Thoracic aorta (tissue), 2 donors: ENCODE measurements at places on chromosomes 2 and 18. TPM values are rescaled to one million over a fixed set of nuclear protein-coding genes. Genes with fewer than 3 reads are reported as not detected.

DNA sequence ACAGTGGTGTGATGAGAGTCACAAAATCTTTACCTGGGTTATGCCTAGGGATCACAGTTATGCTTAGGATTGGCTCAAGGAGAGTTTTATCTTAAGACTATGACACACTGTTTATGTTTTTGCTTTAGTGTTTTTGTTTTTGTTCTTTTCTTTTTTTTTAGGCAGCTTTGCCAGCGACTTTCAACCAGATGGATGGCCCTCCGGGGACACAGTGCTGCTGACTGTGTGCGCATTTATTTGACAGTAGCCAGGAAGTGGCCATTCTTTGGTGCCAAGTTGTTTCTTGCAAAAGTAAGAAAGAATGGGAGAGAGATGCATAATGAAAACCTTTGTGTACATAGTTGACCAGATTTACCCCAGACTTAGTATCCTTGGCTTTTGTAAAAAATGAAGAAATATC is 15.1 kb upstream of the DYNC2LI1 start:
- no peak for DNase-seq

- DNase-seq: no peak
These were observed 127.9 kb upstream of the LGALSL start for GRCh38 chr2:64325852-64326577.

DNA sequence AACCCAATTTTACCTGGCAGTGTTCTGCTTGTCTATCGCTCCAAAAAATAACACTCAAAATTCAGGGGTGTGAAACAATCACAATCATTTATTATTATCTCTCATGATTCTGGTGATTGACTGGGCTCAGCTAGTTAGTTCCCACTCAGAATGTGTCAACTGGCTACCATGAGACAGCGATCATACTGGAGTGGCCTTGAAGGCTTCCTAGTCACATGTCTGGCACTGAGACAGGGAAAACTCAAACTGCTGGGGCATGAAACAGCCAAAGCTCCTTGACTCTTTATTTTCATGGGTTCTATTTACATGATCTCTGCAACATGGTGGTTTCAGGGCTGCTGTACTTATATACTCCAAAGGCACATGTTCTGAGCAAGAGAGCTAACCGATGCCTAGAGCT is 6.2 kb upstream of the ANXA4 start:
- no peak for DNase-seq

- no peak for DNase-seq
These were observed 726 bp downstream of the C2orf69 start for GRCh38 chr2:199911877-199912161.

DNA sequence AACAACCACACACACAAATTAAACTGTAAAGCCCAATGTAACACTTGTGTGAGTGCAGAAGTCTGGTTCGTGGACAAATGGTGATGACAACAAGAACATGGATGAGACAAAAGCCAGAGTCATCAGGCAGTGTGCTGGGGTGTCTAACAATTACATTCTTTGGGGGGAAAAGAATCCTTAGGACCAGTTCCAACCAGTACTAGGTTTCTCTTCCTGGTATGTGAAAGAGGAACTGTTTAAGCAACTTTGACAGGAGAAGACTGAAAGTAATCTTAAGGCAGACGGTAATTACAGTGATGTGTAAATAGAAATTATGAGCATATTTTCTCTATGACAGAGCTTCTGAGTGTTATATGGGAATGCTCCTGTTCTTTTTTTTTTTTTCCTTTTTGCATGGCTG is 133.4 kb downstream of the AFF3 start:
- no peak for DNase-seq

- no peak for DNase-seq
These were observed 214.4 kb upstream of the LRATD1 start for GRCh38 chr2:14418115-14418514.

OTOS gene
- not detected for total RNA-seq
